Suprapubic skin (tissue), 4 donors: ENCODE measurements at places on chromosomes 12 and 14. TPM values are rescaled to one million over a fixed set of nuclear protein-coding genes. Genes with fewer than 3 reads are reported as not detected.

Gene RAD9B
- 0.40 TPM for total RNA-seq

Gene LRP1
- total RNA-seq, result 149 TPM

Gene PLEK2
- 30.6 TPM for total RNA-seq

Gene IFI27L1
- 7.2 TPM for total RNA-seq

DNA sequence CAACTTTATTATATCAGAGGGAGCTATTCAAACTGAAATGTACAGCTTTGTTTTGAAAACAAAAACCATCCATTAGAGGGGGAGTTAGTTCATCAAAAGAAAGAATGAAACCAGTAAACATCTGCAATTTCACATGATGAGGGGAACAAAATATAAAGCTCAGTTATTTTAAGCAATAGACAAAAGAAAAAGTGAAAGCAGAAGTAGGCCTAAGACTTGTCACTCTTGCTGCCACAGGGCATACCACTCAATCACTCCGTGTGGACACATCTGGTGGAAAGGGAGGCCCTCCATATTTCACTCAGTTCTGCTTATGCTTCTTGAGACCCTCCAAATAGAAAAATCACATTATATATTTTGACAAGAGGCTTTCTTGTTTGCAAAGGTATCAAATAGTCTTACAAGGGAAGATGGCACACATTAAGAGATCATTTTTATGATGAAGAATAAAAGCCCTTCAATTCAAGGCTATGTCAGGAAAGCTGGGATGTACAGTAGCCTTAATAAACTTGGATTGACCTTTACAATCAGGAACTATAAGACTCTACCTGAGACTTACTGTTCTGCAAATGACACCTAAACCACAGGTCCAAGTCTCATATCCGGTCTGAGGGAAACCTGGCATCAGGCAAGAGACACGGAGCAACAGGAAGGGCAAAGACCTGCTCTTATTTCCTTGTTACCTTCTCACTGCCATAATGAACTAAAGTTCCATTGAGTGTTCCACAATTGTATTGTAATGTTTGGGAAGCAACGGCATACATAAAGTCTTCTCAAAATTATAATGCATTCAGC, 222.5 kb upstream of the GRIP1 start:
- no peak overlapping the region for H3K4me3 ChIP-seq
- peaks cover 16% of the 10 kb centered on the region for H3K4me1 ChIP-seq
- H3K27ac ChIP-seq, result no peak overlapping the region
- H3K36me3 ChIP-seq, result no peaks in the 10 kb centered on the region

DNA sequence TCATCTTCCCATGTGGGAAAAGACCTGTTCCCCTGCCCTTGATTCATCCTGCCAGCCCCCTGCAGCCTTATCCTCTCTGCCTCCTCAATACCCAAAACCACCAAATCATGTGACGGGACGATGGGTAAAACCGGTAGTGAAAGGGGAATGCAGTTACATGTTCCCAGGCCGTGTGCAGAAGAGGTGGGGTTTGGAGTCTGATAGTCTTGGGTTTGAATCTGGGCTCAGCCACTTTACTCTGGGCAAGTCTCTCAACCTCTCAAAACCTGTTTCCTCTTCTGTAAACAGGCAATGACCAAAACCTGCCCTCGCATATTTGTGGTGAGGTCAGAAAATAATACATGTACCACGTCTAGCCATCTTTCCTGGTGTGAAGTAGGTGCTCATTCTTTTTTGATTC, 123.0 kb downstream of the PLXNC1 start:
- H3K4me3 ChIP-seq, result no peak overlapping the region
- no peaks in the 10 kb centered on the region for H3K27me3 ChIP-seq
- H3K4me1 ChIP-seq, result peaks cover 18% of the 10 kb centered on the region
- H3K36me3 ChIP-seq, result no peaks in the 10 kb centered on the region

DNA sequence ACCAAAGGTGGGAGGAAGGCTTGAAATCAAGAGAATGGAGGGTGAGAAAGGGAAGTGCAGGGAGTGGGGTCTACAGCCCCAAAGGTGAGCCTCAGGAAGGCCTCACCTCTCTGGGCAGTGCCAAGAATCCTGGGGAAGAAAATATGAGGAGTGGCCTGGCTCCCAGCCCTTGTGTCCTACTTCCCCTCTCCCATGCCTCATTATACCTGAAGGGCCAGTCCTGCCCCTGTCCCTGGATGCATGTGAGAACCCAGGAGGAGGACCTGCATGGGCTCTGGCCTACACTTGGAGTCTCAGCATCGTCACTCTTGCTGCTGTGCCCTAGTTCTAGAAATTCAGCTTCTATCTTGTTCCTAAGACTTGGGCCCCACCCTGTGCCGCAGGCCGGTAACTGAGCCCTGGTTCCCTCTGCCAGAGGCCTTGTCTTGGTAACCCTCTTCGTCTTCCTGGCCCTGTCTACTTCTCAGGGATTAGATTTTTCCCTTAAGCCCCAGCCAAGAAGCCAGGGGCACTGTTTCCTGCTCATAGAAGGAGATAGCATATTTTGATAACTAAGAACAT, 10.9 kb upstream of the MYH7 start:
- H3K27me3 ChIP-seq, result no peaks in the 10 kb centered on the region
- peaks cover 13% of the 10 kb centered on the region for H3K4me1 ChIP-seq
- no peak overlapping the region for H3K4me3 ChIP-seq
- no peak for DNase-seq
- no peaks in the 10 kb centered on the region for H3K36me3 ChIP-seq

DNA sequence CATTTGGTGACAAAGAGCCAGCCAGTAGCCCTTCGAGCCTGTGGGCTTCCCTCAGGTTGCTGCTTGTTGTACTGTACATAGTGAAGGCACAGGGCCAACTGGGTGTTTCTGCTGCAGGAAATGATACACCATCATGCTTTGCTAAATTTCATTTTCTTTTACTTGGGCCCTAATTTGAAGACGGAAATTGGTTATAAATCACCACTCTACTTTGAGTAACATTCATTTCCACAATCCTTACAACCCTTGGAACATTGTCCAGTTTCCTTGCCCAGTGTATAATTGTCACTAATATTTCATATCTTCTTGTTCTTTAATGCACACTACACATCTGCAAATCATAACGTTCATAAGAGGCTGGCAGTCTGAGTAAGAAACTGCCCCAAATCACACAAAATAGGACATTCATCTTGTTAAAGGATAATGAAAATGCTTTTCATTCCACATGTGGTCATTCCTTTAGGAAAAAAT, 30.2 kb downstream of the MSRB3 start:
- DNase-seq, result no peak
- H3K27ac ChIP-seq, result no peak overlapping the region
- H3K36me3 ChIP-seq, result no peaks in the 10 kb centered on the region
- H3K4me3 ChIP-seq, result no peak overlapping the region

- H3K27me3 ChIP-seq, result no peaks in the 10 kb centered on the region
- no peak for DNase-seq
- no peaks in the 10 kb centered on the region for H3K36me3 ChIP-seq
- H3K4me1 ChIP-seq, result no peaks in the 10 kb centered on the region
These were observed 87.3 kb upstream of the E2F7 start for GRCh38 chr12:77152623-77153193.

- H3K27me3 ChIP-seq, result no peaks in the 10 kb centered on the region
- H3K4me3 ChIP-seq, result no peak overlapping the region
- no peaks in the 10 kb centered on the region for H3K36me3 ChIP-seq
- H3K4me1 ChIP-seq, result peaks cover 5% of the 10 kb centered on the region
- no peak for DNase-seq
- no peak overlapping the region for H3K27ac ChIP-seq
These were observed 1013.6 kb downstream of the FLRT2 start for GRCh38 chr14:86543521-86543920.

- no peak for DNase-seq
- H3K27me3 ChIP-seq, result no peaks in the 10 kb centered on the region
- H3K36me3 ChIP-seq, result no peaks in the 10 kb centered on the region
- H3K27ac ChIP-seq, result no peak overlapping the region
- no peak overlapping the region for H3K4me3 ChIP-seq
- H3K4me1 ChIP-seq, result no peaks in the 10 kb centered on the region
These were observed 137.7 kb upstream of the NEDD1 start for GRCh38 chr12:96769400-96769799.
